Stimulated activated CD8-positive, alpha-beta memory T cell treated with anti-CD3 and anti-CD28 coated beads, Interleukin-4, amount 100 ng/mL, for 1 hour (primary cell): ENCODE measurements at places on chromosomes 7 and 10.

- DNase-seq = no peak
These were observed 54.9 kb downstream of the PDGFA start for GRCh38 chr7:464454-465401.

GRCh38 chr7:130938661-130939060, 204.7 kb upstream of the KLF14 start:
- DNase-seq = no peak

- no peak for DNase-seq
These were observed 33.9 kb upstream of the ZNF273 start for GRCh38 chr7:64869121-64869725.

GRCh38 chr7:152902054-152902453, 142.5 kb downstream of the ACTR3B start:
- DNase-seq = no peak

DNA sequence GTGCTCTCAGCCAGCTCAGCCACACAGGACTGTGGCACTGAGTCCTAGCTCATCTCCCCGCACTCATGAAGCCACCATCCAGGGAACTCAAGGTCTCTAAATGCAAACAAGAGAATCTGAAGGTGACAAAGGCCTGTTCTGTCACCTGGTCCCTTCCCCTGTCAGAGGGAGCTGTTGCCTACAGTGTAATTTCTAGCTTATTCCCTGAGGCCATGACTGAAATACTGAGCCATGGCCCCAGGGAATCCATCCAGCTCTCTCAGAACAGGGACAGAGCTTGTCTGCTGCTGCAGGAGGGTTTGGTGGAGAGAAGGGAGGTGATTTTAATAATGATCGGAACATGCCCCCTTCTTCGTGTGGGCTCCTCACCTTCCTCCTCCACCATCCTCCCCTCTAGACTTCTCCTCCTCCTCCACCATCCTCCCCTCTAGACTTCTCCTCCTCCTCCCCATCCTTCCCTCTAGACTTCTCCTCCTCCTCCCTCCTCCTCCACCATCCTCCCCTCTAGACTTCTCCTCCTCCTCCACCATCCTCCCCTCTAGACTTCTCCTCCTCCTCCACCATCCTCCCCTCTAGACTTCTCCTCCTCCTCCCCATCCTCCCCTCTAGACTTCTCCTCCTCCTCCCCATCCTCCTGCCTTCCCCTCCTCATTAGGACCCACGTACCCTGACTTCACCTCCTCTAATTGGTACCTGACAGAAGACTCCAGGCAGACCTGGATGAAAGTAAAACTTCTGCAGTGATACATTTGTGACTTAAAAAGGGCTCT, 338.0 kb upstream of the MKI67 start:
- no peak for DNase-seq
